ENCODE measurements at places on chromosomes 2 and 18. TPM values are rescaled to one million over a fixed set of nuclear protein-coding genes. Genes with fewer than 3 reads are reported as not detected.

GRCh38 chr18:22981274-22982133 is 48.4 kb downstream of the RBBP8 start:
- DNase-seq, result no peak

SCTR gene
- not detected for polyA plus RNA-seq

- DNase-seq, result no peak
Measured at GRCh38 chr2:38432820-38433606, 55.9 kb upstream of the ATL2 start.

DNA sequence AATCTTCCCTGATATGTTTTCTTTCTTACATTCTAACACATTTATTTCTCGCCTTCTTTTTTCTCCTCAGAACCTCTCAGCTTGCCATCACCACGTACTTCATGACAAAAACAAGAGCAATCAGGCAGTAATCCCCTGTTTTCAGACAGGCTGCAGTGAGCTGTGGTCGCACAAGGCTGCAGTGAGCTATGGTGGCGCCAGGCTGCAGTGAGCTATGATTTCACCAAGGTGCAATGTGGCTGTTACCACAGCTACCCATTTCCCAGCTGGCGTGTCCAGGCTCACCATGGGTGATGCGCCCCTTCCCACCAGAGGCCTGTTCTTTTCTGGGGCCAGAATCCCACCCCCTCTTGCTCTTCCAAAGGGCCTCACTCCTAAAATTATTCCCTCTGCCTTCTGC is 25.8 kb downstream of the TCF23 start:
- no peak for DNase-seq

DNA sequence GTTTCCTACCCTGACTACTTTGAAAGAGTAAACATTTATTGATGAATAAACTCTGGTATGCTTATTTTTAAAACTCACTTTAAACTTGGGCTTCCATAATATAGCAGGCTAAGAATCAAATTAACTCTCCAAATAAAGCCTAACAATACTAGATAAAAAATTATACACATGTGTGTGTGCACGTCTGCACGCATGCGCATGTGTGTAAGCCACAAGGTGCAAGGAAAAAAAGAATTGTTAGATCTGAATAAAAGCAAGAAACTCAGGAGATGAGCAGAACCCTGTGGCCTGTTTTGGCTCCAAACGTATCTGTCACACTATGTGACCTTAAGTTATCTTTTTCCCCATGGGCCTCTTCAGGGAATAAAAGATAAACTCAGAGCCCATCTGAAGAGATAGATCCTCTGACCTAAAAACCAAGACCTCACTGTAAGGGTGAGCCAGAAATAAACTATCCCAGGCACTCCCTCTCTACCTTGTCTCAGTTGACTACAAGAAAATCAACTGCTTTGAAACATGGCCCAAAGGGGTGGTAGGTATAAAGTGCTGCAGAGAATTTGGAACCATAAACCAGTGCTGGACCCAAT is 6.3 kb downstream of the HDHD2 start:
- DNase-seq, result no peak

DNA sequence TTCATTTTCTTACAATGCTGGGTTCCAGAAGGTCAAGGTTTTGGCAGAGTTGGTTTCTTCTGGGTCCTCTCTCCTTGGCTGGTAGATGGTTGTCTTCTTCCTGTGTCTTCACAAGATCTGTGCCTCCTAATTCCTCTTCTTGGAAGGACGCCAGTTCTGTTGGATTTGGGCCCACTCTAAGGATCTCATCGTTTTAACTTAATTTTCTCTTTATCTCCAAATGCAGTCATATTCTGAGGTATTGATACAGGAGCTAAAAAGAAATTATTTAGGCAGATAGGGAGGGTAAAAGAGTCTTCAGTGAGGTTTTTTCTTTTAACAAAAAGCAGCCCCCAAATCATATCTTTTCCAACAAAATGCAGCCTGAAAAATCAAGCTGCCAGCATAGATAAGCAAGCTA is 998.4 kb downstream of the SOCS6 start:
- DNase-seq, result no peak

GRCh38 chr2:43219383-43220228 is 6.8 kb downstream of the ZFP36L2 start:
- no peak for DNase-seq

GRCh38 chr18:34003687-34004086 is 221.0 kb downstream of the NOL4 start:
- no peak for DNase-seq

DNA sequence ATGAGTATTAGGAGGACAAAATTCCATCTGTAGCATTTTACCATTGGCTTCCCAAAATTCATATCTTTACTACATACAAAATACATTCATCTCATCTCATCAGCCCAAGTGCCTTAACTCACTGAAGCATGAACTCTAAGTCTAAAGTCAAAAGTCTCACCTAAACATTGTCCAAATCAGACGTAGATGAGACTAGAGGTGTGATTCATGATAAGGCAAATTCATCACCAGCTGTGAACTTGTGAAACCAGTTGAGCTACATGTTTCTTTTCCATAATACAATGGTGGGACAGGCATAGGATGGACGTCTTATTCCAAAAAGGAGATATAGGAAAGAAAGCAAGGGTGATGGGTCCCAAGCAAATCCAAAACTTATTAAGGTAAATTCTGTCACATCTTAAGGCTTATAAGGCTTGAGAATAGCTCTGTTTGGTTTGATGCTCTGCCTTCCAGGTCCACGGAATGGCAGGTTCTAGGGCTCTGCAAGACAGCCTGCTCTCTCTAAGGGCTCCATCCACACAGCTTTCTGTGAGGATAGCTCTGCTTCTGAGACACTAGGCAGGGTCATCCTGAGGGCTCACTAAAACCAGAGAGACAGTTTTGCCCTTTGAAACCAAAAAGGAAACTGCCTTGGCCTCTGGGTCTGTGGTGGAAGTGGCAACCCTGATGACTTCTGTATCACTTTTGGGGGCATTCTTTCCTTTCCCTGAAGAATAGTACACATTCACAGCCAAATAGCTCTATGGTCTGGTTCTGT is 9.6 kb downstream of the IFIH1 start:
- no peak for DNase-seq

DNA sequence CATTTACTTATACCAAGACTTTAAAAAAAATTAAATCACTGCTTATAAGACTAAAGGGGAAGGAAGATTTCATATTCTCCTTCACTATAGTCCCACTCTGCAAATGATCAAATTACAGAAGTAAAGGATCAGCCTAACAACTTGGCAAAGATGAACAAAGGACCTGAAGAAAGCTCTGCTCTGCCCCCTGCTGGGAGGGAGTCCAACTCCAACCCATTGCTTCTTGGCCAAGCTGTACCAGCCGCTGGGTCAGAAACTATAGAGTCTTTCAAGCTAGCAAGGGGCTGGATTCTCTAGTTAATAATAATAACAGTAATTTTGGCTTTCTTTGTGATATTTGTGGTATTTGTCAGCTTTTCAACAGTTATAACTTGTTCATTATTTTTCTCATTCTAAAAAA is 927.0 kb upstream of the CRIM1 start:
- DNase-seq, result no peak

ELP2 gene
- polyA plus RNA-seq, result 125 TPM

DNA sequence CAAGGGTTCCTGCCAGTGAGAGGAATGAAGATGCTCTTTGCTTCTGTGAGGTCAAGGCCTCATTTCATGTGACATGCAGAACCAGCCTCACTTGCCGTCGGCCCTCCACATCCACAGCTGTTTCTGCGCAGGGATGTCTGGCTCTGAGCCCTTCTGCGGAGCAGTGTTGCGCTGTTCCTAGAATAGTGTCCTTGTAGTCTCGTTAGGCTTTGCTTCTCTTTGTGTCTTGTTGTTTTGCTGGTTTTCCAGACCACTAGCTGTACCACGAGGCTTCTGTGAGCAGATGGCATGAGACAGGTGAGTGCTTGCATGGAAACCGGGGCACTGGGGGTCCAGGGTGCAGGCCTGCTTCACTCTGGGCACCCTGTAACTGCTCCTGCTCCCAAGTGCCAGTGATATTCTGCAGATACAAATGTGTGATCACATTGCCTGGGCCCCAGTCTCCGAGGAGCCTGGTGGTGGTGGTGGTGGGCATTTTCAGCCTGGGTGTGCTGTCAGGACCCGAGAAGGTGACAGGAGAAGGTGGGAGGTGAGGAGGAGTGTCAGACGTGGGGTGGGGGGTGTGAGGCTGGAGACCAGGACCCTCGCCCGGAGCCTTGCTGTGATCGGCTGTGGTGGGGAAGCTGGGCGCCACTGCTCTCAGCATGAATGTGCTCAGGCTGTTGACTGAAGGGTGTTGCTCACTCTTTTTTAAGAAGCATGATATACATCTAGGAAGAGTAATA is 34.3 kb downstream of the LDLRAD4 start:
- DNase-seq, result no peak

DNA sequence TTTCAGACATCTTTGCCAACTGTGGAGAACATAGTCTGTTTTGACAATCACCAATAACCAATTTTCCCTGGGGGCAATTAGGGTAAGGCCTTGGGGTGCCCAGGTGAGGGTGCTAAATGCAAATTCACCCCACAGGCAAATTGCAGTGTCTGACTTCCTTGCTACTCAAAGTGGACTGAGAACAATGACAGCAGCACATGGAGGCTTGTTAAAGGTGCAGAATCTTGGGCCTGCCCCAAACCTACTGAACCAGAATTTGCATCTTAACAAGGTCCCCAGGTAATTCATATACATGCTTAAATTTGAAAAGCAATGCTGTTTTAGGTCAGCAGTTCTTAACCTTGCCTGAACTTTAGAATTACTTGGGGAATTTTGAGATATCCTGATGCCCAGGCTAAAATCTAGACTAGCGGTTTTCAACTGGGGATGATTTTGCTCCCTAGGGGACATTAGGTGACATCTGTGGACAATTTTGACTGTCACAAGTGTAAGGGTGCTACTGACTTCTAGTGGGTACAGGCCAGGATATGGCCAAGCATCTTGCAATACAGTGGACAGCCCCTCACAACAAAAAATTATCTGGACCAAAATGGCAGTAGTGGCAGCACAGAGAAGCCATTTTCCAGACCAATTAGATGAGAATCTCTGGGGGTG is 80.2 kb upstream of the GCFC2 start:
- no peak for DNase-seq

All from BJ (cell line).